NCI-H345 (cell line): ENCODE measurements at places on chromosomes 1 and 21.

DNA sequence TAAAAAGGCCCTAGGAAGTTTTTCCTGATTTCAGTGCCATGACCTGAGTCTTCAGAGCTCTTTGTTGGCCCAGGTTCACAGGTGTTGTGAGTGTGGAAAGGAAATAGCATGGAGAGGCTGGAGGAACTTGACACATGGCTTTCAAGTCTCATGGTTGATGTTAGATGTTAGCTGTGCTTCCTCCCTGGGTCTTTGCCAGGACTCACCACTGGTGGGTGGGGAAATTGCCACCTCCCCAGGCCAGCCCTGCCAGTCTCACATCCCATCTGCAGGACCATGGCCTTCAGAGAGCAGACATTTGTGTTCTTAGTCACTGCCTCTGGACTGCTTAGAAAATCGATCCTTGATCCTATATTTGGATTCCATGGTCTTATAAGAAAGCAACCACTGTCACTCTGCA, 383.2 kb downstream of the DISC1 start:
- no peak for DNase-seq

GRCh38 chr1:64072089-64072793, 131.2 kb upstream of the UBE2U start:
- DNase-seq: peak; percentile 47

DNA sequence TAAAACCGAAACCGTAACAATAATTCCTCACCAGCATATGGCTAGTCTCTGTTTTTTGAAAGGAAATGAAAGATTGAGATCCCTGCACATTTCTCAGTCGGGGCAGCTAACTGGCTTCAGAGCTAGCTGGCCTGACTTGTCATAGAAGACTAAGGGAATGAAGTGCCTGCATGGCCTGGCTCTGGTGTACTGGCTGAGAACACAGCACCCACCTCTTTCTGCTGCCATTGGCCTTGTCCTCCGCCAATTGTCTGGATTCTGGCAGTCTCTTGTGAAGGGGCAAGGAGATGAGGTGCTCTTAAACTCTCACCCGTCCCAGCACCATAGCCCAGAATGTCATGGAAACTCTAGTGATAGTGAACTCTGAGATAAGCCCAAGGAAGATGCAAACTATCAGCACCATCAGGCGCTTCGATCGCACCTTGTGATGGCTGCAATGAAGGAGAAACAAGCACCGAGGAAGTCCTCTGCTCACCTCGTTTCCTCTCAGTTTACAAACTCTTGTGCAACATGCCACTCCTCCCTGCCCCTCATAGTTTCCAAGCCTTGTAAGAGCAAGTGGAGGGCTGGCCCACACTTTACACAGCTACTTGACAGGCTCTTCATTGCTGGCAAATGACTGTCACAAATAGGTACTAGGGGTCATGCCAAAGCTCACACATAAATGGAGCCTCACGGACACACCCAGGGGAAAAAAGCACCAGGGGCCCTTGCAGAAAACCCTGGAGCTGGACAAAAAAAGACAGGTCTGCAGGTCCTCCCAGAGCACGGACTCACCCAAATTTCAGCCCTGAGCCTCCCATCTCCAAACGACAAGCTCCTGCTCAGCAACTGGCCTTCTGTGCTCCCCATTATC, 16.4 kb downstream of the INPP5B start:
- no peak for DNase-seq

DNA sequence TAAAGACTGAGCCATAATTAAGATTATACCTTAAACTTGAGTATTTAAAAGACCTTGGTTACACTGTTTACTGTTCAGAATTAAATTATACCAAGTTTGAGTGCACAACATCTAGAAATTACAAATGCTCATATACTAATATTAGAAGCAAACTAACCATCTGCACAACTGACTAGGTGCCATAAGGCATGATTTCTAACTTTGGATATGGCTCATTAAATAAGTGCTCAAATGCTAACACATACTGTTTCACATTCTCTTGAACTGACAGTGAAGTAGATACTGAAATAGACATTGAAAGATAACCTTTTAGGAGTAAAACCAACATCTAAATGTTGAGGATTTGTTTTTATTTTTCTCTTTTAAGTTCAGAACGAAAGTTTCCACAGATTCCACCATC, 74.1 kb downstream of the PRKAA2 start:
- DNase-seq: no peak

- no peak for DNase-seq
Measured at GRCh38 chr1:48488721-48489120, 16.7 kb upstream of the SPATA6 start.
